ENCODE measurements at places on chromosomes 11 and 22.

GRCh38 chr11:117978991-117979390, 7.2 kb upstream of the IL10RA start:
- DNase-seq: no peak

- no peak for DNase-seq
Measured at GRCh38 chr22:42298746-42299145, 28.3 kb upstream of the TCF20 start.

- DNase-seq: no peak
Measured at GRCh38 chr11:88246696-88247095, 71.5 kb upstream of the RAB38 start.

DNA sequence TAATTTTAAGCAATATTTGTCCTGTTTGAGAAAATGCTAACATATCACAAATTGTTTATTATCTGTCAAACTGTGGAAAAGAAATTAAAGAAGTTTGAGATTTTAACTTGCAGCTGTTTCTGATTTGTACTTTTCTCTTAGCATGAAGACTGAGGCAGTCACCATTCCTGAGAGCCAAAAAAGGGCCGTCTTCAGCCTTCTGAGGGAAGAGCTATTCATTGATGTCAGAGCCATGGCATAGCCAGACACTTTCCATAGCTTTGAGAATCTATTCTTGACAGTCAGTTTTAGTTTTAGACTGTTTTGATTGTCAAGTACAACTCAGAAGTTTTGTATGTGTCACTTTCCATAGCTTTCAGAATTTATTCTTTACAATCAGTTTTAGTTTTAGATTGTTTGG, 32.1 kb downstream of the YAP1 start:
- DNase-seq: no peak

- no peak for DNase-seq
Measured at GRCh38 chr11:13297917-13298356, 20.3 kb downstream of the BMAL1 start.

- no peak for DNase-seq
Measured at GRCh38 chr11:11555208-11555607, 66.6 kb downstream of the GALNT18 start.

DNA sequence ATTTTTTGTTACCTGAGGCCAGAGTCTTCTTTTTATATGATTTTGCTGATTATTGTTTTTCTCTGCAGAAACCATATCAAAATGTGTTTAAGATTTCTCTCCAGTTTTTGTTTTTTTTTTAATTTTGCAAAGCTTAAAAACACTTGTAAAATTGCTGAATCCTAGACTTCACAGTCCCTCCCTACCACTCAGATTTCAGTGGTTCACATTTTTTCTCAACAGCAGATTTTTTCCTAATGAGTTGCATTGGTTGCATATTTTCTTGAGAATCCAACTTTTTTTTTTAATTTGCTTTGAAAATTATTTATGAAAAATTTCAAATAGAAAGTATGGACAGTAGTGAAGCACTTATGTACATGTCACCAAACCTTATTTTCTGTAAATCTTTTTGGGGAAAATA, 5.8 kb downstream of the ARL14EP start:
- DNase-seq: no peak
